Fibroblast of lung (primary cell): ENCODE measurements at places on chromosomes 1 and 21.

GRCh38 chr21:34618941-34619340, 4.0 kb upstream of the RCAN1 start:
- no peak for DNase-seq

DNA sequence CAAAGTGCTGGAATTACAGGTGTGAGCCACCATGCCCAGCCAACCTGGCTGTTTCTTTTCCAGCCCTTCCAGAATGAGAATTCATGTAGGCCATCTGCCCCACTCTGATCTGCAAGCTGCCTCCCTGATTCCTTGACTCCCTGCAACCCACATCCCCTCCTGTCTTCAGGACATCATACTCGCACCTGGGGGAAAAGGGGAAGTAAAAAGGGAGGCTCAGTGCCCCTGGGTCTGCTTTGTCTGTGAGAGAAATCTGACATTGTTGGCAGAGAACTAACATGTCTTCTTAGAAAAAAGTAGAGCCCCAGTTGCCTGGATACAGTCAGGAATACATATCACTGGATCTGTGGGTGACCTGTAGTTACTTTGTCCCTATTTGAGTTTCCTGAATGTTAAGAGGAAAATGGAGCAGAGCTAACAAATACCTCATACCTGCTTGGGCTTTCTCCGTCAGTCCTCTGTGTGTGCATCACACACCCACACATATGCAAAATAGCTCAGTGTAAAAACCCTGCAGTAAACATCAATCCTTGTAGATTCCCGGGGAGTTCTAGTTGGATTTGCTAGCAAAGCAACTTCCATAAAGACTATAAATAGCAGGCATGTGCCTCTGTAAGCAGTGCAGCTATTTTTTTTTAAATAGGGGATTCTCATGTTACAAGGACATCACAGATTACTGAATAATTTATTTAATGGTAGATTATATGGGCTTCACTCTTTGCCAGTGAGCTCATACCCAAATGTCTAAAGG, 62.9 kb downstream of the TEX35 start:
- peak; percentile 17 for DNase-seq

DNA sequence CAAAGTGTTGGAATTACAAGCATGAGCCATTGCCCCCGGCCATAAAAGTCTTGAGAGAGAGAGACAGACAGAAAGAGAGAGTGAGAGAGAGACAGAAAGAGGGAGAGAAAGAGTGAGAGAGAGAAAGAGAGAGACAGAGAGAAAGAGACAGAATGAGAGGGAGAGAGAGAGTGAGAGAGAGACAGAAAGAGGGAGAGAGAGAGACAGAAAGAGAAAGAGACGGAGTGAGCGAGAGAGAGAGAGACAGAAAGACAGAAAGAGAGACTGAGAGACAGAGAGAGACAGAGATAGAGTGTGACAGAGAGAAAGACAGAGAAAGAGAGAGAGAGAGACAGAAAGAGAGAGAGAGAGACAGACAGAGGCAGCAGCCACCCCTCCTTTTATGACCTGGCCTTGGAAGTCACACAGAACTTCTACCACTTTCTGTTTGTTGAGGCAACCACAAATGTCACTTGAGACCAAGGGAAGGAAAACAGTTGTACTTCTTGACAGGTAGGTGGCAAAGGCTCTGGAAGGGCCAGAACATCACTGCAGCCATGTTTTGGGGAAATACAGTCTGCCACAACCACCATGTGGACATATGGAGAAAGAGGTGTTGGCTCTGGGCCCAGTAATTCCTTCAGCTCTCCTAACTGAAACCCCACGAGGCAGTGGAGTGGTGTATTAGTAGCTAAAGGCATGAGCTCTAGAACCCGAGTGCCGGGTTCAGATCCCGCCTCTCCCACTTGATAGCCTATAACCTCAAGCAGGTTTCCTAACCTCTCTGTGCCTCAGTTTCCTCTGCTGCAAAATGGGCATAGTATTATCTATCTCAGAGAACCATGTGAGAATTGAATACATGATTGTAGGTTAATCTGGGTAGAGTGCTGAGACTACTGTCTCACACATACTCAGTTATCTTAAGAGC, 50.6 kb downstream of the TNFRSF8 start:
- DNase-seq = peak; percentile 34

GRCh38 chr21:37367336-37367702, 746 bp downstream of the DYRK1A start:
- DNase-seq = no peak

- DNase-seq = peak; percentile 64
Observed at GRCh38 chr1:218671573-218671972, 326.4 kb downstream of the TGFB2 start.

- peak; percentile 77 for DNase-seq
Observed at GRCh38 chr1:56446531-56447098, 132.7 kb downstream of the PLPP3 start.

- no peak for DNase-seq
Observed at GRCh38 chr1:157996433-157996832, 3.0 kb downstream of the KIRREL1 start.

- no peak for DNase-seq
Observed at GRCh38 chr1:8780405-8780804, 37.0 kb downstream of the RERE start.

- peak; percentile 91 for DNase-seq
Observed at GRCh38 chr1:161727256-161727924, 6.0 kb downstream of the FCRLB start.

DNA sequence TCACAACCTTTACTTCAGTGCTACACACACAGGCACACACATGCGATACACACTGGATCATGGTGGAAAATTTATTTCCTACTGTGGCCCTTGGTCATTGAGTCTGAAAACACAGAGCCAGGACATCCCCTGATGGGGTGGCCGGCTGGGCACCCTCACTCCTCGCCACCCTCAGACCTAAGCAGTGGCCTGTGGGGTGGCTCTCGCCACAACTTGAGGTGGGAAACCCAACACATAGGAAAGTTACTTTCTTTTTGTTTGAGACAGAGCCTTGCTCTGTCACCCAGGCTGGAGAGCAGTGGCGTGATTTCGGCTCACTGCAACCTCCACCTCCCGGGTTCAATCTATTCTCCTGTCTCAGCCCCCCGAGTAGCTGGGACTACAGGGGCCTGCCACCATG, 19.4 kb downstream of the CRYAA start:
- no peak for DNase-seq
